T-helper 17 cell (primary cell): ENCODE measurements at places on chromosomes 2 and 18.

DNA sequence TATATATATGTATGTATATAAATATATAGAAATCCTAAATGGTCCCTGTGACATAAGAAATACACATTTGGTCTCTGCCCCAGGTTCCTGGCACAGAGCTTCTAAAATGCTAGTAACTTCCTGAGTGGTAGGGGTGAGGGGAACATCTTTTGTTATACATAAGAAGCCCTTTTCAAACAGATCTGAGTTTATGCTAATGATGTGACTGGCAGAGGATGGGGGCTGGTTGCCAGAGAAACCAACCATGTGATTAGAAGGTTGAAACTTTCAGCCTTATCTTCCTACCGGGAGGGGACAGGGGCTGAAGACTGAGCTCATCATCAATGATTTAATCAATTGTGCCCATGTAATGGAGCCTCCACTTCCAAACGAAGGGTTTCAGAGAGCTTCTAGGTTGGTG is 16.3 kb downstream of the MFSD2B start:
- no peak for DNase-seq

DNA sequence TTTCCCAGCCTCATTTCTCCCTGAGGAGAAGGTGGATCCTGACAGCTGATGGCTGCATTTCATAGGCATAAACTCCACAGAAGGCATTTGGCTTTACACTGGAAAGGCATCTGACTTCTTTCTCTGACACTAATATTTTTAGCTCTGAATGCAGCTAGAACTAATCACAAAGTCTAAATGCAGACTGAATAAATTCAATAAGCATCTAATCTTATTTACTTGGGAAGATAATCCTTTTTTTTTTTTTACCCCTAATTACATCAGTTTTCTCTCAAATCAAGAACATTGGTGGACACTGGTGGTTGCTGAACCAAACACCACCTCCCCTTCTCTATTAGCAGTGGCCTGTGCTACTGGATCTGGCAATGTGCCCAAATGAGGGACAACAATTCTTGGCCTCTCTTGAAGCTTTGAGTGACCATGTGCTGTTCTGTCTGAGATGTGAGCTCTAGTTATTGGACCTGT is 50.9 kb upstream of the CD226 start:
- DNase-seq: no peak

DNA sequence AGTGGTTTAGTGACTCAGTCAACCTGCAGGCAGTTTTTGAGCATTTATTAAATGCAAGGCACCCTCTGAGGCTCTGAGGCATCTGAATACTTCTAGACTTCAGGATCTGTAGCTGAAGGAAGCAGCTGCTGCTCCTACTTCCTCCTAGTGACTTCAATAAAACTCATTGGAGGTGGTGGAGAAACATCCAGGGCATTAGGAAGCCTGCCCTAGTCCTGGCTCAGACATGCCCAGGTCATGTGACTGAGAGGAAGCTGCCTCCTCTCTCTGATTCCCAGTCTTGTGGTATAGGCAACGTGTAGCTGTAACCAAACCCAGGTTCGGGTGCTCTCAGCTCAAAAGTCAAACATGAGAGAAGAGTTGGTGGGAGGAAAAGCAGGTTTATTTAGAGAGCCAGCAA is 287.2 kb upstream of the GYPC start:
- DNase-seq: no peak

DNA sequence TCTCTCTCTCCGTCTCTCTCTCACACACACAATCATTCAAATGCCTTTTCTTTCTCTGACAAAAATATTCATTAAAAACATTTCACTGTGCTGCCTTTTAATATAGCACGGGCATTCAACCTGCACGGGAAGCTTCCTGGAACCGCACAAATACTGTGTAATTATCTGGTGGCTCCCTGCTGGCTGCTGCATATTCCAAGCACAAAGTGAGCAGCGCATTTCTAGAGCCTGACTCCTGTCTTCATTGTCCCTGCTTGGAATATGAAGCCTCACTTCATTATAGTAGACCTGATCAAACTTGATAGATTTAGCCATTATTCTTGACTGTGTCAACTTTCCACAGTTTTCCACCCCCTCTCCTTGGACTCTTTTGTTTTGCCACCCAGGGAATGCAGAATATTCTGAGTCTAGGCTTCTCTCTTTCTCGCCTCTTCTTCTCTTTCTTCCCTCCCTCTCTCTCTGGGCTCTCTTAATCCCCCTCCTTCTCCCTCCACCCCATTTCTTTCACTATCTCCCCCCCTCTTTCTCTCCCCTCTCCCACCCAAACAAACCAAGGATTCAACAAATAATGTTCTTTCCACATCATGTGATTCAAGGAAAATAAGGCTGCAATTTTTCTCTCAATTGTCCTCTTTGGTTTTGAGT is 672.1 kb upstream of the FANCL start:
- no peak for DNase-seq

- DNase-seq: no peak
Observed at GRCh38 chr2:240644859-240645301, 19.6 kb downstream of the GPR35 start.

DNA sequence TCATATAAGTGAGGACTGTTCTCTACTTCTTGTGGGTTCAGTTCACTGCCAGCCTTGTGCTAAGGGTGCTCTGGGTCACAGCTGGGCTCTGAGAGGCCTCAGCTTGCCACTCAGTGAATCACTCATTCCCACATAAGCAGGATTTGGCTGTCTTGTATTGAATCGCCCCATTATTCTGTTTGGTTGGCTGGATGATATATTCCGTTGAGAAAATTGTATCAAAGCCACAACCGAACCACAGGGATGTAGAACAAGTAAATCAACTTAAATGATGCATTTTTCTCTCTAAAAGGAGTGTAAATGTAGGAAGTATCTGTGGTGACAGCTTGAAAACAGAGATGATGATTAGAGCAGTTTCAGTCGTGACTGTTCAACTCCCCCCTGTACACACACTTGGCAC is 39.6 kb downstream of the TTC39C start:
- DNase-seq: no peak

GRCh38 chr2:228688007-228688645 is 506.6 kb upstream of the SPHKAP start:
- DNase-seq: no peak

- DNase-seq: no peak
Observed at GRCh38 chr2:110657724-110658305, 20.0 kb downstream of the BUB1 start.

GRCh38 chr2:133326652-133327397 is 241.4 kb downstream of the NCKAP5 start:
- DNase-seq: no peak

DNA sequence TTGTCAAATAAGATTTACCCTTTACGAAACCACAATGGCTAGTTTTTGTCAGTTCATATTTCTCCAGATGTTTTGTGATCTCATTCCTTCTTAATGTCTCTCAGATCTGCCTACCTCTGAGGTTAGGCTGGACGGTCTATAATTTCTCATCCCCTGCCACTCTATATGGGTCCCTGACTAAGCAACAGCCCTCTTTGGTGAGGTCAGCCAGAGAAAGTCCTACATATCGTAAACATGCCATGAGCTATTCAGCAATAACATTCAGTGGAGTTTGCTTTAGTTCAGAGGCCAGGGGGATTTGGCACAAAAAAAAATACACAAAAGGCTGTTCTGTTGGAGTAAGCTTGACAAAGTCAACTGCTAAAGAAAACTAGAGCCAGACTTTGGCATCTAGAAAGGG is 192.1 kb upstream of the NCKAP5 start:
- no peak for DNase-seq

DNA sequence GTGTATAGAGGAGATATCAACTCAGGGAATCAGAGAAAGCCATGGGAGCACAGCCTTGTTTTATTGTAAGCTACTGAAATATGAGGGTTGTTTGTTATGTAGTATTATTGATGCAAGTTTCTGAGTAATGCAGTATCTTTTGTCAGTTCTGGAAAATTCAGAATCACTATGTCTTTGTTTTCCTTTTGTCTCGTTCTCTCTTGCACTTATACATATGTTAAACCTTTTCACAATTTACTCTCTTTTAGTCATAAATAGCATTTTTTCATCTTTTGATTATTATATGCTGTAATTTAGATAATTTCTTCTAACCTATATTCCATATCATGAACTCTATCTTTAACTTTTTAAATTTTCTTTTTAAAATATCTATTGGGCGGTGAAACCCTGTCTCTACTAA is 85.0 kb upstream of the COL3A1 start:
- DNase-seq: no peak

GRCh38 chr2:210496512-210496911 is 20.0 kb upstream of the LANCL1 start:
- DNase-seq: no peak

DNA sequence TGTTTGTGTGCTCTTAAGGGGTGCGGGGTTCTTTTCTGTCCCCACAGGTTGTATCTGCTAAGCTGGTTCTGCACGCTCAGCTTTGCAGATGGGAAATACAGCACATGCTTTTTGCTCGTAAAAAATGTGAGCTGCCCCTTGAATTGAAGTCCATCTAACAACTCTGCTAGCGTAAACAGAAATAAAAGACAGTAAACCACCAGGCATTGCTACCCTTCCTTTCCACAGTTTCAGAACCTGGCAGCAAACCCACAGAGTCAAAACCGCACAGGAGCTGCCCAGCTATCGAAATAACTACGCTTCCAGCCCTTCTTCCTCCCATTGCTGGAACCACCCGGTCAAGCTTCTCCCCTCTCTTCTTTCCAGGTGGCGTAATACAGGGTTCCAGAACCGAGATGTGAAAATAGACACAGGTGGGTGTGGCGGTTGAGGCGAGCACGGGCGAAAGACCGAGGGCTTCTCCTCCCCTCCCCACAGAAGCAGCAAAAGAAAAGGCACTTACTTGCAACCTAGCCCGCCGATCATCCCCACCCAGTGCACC is 479 bp downstream of the SCN9A start:
- DNase-seq: no peak

DNA sequence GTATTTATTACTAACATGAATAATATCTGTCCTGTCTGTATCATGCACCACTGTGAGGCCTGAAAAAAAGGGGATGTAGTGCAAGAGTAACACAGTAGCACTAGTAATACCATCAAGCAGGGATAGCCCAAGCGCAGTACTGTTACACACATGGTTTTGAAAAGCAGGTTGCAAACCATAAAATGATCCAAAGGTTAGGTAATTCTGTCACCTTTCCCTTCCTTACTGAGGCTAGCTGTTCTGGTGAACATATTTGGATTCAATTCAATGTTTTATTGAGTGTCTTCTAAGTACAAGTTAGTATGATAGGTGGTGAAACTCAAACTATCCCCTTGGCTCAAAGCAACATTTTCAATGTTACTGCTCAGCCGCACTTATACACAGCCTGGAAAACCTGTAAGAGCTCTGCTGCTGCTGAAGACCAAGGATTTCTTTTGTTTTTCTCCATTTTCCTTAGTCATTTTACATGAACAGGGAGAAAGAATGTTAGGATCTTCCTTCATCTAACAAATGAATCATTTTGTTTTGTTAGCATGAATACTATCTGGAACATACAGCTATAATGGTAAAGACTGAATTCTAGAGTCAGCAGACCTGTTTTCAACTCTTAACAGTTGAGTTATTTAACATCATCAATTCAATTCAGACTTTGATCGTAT is 102.5 kb upstream of the ITPRID2 start:
- DNase-seq: no peak

- no peak for DNase-seq
Observed at GRCh38 chr18:54742659-54743604, 85.3 kb upstream of the RAB27B start.

- DNase-seq: no peak
Observed at GRCh38 chr2:187554011-187554703, at the start of gene TFPI. TFPI (minus strand) TSS chr2:187554435; CDS start chr2:187503768, 50,667 bp downstream.

GRCh38 chr2:174399171-174399570 is 3.6 kb downstream of the SCRN3 start:
- DNase-seq: no peak

GRCh38 chr2:36824273-36824672 is 127.8 kb downstream of the VIT start:
- no peak for DNase-seq

DNA sequence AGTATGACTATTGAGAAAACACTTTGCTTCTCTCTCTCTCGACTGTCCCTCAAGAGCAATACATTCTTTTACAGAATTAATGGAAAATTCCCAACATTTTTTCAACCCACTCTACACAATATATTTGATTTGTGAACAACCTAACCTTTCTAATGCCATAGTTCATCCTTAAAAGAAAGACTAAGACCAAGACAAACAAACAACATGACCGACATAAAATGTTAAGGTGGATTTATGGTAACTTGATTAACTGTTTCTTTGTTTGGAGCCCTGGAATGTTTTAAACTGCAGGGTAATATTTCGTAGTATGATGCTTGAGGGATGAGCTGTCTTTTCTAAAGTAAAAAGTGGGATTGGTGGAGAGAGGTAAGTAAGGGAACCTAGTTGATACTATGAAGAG is 738.2 kb downstream of the MBD2 start:
- no peak for DNase-seq

DNA sequence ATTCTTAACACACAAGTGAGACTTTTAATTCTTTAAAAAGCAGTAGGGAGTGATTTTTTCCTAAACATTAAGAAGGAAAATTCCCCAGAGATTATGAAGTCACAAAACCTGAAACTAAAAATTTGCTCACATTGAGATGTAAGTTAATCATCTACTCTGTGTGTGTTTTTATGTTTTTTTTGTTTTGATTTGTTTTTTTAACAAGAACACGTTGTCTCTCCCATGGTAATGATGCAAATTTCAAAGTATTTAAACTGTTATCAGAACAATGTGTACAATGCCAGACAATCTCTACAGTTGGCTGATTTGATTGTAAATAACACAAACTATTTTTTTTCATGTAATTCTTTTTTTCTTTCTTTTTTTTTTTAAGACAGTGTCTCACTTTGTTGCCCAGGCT is 71.5 kb downstream of the COLEC12 start:
- no peak for DNase-seq

- DNase-seq: no peak
Observed at GRCh38 chr2:696999-697627, 19.9 kb upstream of the TMEM18 start.

DNA sequence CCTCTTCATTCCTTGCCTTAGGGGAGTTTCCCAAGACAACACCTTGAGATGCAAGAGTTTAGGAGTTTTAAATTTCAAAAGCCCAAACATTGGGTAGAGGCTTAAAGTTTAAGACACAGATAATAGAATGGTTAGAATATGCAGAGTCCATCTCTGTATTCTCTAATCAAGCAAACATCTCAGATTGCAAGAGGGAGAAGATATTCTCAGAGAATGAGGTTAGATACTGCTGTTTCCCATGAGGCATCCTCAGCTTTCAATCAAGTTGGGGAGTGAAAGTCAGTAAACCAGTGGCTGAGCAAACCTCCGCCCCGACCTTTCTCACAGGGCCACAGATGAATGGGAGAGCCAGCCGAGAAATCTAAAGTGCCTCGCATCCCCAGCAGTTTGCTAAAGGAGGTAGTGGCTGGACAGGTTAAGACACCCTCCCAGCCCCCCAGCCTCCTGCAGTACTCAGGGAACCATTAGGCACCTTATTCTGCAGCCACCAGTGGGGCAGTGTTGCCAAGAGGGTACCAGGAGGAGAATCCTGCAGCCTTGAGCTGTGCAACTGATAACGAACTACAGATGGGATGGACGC is 30.0 kb downstream of the FBXO36 start:
- no peak for DNase-seq

DNA sequence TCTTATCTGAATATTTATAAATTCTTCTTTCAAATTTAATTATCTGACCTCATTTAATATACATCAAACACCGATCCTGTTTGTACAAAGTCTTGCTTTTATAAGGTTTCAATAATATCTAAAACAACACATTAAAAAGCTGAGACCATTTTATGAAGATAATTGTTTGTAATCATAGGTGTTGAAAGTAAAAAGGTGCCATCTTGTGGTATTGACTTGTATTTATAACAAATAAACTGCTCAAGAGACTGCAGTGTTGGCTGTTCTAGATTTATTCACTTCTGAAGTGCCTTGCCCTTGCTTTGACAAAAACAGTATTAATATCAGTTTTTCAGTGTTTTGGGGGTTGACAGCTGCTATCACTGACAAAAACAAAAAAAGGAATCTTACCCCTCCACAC is 286.8 kb upstream of the HNMT start:
- no peak for DNase-seq
